ENCODE measurements at places on chromosomes 3 and 15.
A peak's percentile ranks its signal among the peaks of the same experiment; 100 is the strongest.

- DNase-seq = peak; percentile 18
Measured at GRCh38 chr3:160225176-160226025, at the start of gene C3orf80. Gene C3orf80 (plus strand): TSS chr3:160225422. CDS start chr3:160225636, 214 bp downstream.

DNA sequence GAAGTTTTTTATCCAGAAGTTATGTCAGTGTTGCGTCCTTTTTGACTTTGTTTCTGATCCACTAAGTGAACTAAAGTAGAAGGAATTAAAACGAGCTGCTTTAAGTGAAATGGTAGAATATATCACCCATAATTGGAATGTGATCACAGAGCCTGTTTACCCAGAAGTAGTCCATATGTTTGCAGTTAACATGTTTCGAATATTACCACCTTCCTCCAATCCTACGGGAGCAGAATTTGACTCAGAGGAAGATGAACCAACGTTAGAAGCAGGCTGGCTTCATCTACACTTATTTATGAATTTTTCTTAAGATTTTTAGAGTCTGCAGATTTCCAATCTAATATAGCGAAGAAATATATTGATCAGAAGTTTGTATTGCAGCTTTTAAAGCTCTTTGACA is 57.6 kb downstream of the DNAH1 start:
- DNase-seq = no peak

GRCh38 chr15:75718328-75718727 is 5.7 kb upstream of the CSPG4 start:
- DNase-seq = no peak

- DNase-seq = no peak
Measured at GRCh38 chr15:71937650-71938311, 127.4 kb downstream of the NR2E3 start.

Measured in CD4-positive, alpha-beta T cell treated with Interferon gamma for 1 hour (primary cell).